ENCODE measurements at places on chromosomes 3 and 15. TPM values are rescaled to one million over a fixed set of nuclear protein-coding genes. Genes with fewer than 3 reads are reported as not detected.

DNA sequence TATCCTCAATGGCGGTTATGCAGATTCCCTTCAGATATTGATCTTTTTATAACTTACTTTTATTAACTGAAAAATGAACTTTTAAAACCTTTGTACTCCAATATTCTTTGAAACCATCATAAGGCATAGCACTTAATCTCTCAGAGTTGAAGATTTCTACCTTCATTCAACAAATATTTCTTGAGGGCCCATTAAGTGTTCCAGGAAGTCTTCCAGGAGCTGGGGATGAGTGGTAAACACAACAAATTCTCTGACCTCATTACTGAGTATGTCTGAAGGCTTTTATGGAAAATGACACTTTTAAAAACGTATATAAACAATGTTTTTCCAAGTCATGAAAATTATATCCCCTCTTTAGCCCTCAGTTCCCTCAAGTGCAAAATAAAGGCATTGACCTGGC is 575.3 kb upstream of the IL12A start:
- no peak for ATAC-seq

DNA sequence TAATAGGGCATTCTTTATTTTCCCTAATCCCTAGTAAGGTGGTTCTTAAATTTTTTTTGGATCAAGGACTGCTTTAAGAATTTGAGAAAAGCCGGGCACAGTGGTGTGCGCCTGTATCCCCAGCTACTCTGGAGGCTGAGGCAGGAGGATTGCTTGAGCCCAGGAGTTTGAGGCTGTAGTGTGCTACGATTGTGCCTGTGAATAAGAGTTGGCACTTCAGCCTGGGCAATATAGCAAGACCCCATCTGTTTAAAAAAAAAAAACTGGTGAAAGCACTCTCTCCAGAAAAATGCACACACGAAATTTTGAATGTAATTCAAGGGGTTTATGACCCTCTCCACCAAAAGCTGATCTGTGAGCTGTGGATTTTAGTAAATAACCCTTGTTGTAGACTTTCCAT is 32.0 kb downstream of the CALML4 start:
- ATAC-seq: no peak

BTD gene
- total RNA-seq: 9.9 TPM

DNA sequence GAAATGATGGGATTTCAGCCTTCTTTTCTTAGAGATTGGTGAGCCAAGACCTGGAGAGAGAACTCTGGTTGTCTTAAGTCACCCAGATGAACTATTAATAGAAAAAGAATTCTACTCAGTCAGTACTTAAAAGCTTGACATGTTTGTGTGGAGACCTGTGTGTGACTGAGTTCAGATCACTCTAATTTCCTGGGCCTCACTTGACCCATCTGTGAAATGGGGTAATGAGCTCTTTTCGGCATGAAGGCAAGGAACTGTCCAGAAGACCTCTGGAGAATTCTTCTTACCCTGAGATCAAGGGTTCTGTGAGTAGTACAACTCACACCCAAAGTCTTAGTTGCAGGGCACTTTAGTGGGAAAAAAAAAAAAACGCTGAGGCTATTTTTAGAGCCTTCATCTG is 92.9 kb downstream of the LPP start:
- no peak for ATAC-seq

DNA sequence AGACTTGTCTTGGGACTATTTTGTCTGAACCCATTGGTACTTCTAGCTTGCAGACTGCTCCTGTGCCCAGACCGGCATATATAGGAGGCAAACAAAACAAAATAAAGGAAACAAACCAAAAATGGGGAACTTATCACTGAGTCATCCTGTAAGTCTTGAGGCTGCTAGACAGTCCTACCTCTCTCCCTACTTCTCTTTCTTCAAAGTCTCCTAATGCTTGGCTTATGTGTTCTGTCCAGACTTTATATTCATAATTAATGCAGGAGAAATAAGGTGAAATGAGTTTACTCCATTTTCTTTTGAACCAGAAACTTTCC is 266.2 kb downstream of the ZNF385D start:
- ATAC-seq: no peak

GRCh38 chr3:117562000-117562399 is 852.4 kb downstream of the TUSC7 start:
- no peak for ATAC-seq

GRCh38 chr15:52485290-52485689 is 43.4 kb downstream of the MYO5A start:
- no peak for ATAC-seq

RTP1 gene
- not detected for total RNA-seq

GRCh38 chr15:53716909-53717876 is 42.3 kb downstream of the WDR72 start:
- no peak for ATAC-seq

GRCh38 chr3:14344351-14344750 is 58.1 kb upstream of the SLC6A6 start:
- no peak for ATAC-seq

GRCh38 chr3:31580645-31581044 is 47.9 kb downstream of the STT3B start:
- no peak for ATAC-seq

GRCh38 chr3:134381831-134382442 is 7.7 kb upstream of the AMOTL2 start:
- ATAC-seq: no peak

LSAMP gene
- not detected for total RNA-seq

DNA sequence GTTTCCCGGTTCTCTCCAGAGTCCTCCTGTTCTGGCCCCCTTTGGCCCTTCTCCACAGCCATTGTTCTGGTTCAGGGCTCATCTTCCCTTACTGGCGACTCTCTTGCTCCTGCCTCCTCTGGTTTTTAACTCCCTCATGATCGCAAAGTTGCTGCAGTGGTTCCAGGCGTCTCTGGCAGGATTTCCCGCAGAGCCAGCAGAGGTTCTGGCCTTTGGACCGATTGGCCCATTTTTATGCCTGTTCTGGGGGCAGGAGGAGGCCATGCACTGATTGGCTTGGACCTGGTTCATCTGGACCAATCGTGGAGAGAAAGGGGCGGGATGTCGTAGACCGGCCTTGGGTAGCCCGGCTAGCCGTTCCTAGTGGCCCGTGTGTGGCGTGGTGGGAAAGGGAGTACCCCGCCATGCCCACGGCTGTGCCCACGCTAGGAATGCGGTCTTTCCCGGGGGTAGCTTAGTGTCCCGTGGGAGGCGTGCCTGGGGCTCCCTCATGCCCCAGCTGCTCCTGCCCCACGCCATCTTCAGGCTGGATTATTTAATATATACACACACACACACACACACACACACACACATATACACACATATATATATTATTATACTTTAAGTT is 113.4 kb downstream of the FBLN2 start:
- no peak for ATAC-seq

PLA1A gene
- total RNA-seq: 0.39 TPM

Data from activated T-helper 17 cell treated with anti-CD3 and anti-CD28 coated beads, Interleukin-2, amount 50 U/mL, for 72 hours (primary cell).